ENCODE measurements at places on chromosomes 3 and 15. TPM values are rescaled to one million over a fixed set of nuclear protein-coding genes. Genes with fewer than 3 reads are reported as not detected.

DNA sequence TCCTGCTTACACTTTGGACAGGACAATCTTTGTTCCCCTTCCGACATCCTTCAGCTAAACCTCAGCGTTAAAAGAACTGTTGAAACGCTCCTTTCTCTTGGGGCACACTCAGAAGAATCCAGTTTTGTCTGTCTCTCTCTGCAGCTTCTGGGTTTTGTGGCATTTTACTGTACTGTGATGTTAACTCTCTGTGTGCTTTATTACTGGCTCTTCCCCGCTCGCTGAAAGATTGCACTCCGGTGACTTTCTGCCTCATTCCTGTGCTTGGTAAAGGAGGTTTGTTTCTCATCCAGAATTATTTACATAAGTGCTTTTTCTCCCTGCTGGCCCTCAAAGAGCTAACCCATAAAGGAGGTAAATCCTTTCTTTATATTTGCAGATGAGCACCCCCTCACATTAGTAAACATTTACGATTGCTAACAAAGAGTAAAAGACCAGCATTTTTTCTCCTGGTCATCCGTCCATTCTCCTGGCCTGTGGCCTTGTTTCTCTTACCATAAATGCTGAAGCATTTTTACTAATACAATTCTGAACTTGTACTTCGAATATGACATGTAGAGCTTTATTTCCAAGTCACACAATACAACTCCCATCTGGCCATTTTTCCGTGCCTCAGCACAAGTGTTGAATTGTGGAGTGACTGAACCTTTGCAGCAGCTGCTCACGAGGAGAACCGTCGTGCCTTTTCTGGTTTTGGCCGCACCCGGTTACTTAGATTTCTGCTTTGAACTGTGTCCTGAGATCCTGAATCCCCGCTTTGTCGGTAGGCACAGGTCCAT, 69.3 kb upstream of the RPL35A start:
- no peak for DNase-seq

DNA sequence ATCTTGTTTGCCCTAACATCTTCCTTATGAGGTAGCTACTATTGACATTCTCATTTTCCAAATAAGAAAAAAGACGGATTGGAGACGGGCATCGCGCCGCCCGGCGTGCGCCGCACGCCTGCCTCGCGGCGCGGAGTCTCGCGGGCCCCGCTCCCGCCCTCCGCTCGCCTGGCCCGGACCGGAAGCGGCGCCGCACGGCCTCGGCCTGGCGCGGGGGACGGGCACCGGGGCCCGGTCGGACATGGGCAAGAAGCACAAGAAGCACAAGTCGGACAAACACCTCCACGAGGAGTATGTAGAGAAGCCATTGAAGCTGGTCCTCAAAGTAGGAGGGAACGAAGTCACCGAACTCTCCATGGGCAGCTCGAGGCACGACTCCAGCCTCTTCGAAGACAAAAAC, 112.0 kb downstream of the IL12A start:
- no peak for DNase-seq

NOP10 gene
- 122 TPM for total RNA-seq

CEP97 gene
- total RNA-seq = 7.7 TPM

- DNase-seq = no peak
Measured at GRCh38 chr15:88040516-88040915, 216.0 kb downstream of the NTRK3 start.

DNA sequence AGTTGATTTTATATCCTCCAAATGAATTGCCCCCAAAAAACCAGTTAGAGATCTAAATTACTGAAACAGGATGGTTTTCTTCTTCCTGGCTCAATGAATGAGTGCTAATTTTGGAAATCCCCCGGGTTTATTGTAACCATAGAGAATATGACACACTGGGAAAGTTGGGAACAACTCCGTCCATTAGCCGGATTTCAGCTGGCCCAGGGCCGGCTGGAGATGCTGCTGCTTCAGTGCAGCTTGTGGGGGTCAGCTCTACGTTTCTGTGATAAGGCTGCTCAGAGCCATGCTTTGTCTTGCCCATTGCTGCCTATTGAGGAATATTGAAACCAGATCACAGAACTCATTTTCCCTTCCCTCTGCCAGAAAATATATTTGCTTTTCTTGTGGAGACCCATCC, 20.3 kb downstream of the GYG1 start:
- peak; percentile 79 for DNase-seq

GMPPB gene
- total RNA-seq = 34.7 TPM

- DNase-seq = peak; percentile 27
Measured at GRCh38 chr3:123395235-123395634, 53.7 kb downstream of the ADCY5 start.

DNA sequence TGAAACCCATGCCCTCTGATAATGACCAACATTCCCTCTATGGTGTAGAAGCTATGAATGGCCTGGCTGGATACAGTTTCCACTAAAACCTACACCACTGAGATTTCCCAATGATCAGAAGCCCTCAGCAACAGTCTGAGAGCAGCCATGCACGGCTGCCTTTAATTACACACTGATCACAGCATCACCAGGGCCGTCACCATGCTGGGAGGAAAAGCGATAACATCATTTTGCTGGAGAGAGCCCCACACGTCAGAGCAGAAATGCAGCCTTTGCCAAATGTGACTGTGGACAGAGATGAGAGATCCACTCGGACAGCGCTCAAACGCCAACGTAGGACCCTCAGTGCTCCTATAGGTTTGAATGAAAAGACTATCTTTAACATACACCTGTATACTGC, 135.0 kb downstream of the XXYLT1 start:
- DNase-seq = no peak

ISY1 gene
- total RNA-seq = 24.5 TPM

SLC7A14 gene
- not detected for total RNA-seq

SLC22A13 gene
- not detected for total RNA-seq

- DNase-seq = no peak
Measured at GRCh38 chr3:40615918-40616819, 91.4 kb downstream of the ZNF621 start.

- no peak for DNase-seq
Measured at GRCh38 chr3:173351886-173352285, 45.7 kb upstream of the NLGN1 start.

- no peak for DNase-seq
Measured at GRCh38 chr3:21544076-21544462, 206.9 kb downstream of the ZNF385D start.

GRCh38 chr15:92880796-92881195, 19.3 kb upstream of the CHD2 start:
- no peak for DNase-seq

DNA sequence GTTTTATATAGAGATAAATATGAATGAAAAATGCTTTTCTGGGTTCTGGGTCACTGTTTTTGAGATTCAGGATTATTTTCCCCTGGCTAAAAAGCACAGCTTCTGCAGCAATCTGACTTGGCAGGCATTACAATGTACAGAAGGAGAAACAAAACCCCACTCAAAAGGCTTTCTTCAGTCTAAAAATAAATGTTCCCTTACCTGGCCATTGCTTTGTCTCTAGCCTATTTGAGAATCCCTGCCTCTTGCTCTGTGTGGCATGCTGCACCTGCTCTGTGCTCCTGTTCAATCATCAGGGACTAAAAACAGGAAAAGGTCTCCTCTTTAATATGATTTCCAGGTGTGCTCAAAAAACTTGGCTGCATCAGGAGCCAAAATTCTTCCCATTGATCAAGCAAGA, 187.4 kb upstream of the STAC start:
- DNase-seq = no peak

TGM5 gene
- total RNA-seq = not detected

DNA sequence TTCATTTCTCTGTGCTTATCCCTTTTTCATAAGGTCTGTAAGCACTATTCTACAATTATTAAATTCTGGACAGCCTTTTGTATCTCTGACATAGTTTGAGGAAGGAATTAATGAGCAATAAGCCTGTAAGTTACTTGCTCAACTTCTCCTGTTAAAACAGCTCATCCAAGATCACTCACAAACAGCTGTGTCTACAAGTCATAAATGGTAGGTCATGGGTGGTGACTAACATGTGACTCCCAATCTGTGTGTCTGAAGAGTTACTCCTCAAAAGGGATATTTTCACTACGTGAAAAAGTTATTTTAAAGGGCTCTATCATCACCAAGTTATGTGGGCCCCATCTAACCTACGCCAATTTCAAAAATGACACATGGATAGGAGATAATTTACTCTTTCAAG, 145.2 kb upstream of the CBLB start:
- no peak for DNase-seq

EIF5A2 gene
- 10.5 TPM for total RNA-seq

DNA sequence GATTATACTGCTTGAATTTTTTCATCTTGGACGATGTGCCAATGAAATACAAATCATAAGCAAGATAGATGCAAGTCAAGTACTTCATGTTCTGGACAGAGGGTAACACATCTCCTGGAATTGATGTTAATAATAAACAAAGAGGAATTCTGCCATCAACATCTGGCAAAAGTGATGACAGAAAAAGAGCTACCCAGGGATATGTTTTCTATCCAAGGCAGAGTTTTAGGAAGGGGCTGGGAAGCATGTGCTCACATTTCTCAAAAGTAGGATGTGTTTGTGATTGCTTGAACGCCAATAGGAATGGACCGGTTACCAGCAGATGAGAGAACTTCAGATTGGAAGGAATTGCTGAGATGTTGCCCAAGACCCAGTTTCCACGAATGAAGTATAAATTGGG, 242.6 kb upstream of the AGTR1 start:
- no peak for DNase-seq

TRH gene
- total RNA-seq = not detected

DNA sequence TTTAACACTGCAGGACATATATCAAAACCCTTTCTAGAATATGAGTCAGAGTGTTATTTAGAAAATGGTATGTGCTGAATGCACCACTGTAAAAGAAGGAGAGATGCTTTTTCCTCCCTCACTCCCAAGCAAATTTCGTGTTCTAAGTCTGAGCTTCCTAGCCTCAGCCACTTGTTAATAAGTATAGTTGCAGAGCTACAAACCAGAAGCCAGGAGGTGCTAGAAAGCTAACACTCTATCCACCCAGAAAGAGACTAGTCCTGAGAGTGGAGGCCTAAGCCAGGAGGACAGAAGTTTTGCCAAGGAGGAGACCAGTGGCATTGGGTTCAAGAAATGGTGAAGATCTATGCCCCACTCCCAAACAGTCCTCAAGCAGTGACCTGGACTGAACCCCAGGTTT, 40.5 kb upstream of the GYG1 start:
- DNase-seq = no peak

GRCh38 chr3:10515396-10515795, 10.0 kb upstream of the ATP2B2 start:
- no peak for DNase-seq

GRCh38 chr3:32733631-32734229, 48.7 kb downstream of the CNOT10 start:
- DNase-seq = no peak

FGF7 gene
- 38.3 TPM for total RNA-seq

FETUB gene
- not detected for total RNA-seq

DNA sequence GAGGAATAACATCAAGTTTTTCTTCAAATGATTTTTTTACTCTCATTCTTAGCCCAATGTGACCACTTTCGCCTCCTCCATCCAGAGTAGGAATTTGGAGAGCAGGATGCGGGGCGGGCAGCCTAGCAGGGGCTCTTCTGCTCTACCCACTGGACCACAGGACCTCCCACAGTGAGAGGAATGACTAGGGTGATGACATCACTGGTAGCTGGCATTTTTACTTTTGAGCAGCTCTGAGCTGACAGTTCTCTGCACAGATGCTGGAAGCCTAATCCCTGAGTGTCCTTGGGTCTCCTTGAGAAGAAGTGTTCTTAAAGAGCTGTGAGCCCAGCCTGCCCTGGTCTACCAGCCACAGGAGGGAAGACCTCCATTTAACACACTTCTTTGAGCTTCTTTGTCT, 1.4 kb upstream of the HCN4 start:
- no peak for DNase-seq

LPP gene
- total RNA-seq = 141 TPM

PIGZ gene
- total RNA-seq = 5.2 TPM

NTRK3 gene
- total RNA-seq = 3.2 TPM

DNA sequence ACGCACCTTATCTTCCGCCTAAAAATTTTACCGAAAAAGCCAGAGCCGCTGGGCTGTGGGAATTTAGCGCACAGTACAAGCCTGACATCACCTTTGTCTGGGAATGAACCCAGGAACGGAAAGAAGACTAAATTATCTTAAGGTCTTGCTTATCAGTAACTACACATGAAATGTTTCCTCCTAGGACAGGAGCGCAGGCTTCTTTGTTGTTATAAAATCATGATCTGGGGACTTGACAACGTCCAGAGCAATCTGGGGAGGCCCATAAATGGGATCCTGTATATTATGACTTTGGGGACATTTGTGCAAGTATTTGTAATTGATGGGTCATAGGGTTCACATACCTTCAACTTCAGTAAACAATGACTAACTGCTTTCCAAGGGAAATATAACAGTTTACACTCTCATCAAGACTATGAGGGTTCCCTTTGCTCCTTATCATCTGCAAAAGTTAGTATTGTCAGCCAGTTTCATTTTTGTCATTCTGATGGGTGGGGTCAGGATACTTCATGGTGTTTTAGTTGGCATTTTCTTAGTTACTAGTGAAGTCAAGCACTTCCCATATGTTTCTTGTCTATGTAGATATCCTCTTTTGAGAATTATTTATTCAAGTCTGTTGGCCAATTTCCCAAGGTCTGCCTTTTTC, 213.9 kb upstream of the PFN2 start:
- DNase-seq = no peak

DNA sequence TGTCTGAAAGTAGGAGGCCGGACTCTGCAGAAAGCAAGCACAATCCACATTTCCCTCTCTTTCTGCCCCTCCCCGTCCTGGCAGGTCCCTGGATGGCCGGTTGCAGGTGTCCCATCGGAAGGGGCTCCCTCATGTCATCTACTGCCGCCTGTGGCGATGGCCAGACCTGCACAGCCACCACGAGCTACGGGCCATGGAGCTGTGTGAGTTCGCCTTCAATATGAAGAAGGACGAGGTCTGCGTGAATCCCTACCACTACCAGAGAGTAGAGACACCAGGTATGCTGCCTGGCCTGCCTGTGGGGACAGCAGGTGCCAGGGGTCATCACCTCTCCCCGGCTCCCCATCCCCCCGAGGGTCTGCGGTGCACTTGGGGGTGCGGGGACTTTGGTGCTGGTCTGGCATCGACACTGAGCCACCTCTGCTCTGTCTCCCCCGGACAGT, 89.6 kb downstream of the AAGAB start:
- no peak for DNase-seq

- DNase-seq = no peak
Measured at GRCh38 chr3:24457719-24458118, 36.9 kb downstream of the THRB start.

MAP6D1 gene
- total RNA-seq = 1.6 TPM

CD200R1 gene
- 1.1 TPM for total RNA-seq

SCAMP5 gene
- total RNA-seq = 6.9 TPM

ANKRD34C gene
- not detected for total RNA-seq

GRCh38 chr3:65080432-65080831, 392.6 kb upstream of the ADAMTS9 start:
- no peak for DNase-seq
